ENCODE measurements at places on chromosomes 13 and 19.

- DNase-seq: peak; percentile 67
Measured at GRCh38 chr13:28239374-28239773, 101.0 kb downstream of the PAN3 start.

- DNase-seq: no peak
Measured at GRCh38 chr19:5155586-5156210, 184.9 kb downstream of the PTPRS start.

- no peak for DNase-seq
Measured at GRCh38 chr19:29781386-29782259, 30.2 kb upstream of the CCNE1 start.

GRCh38 chr19:1079566-1080111 is 12.7 kb downstream of the ARHGAP45 start:
- DNase-seq: no peak

DNA sequence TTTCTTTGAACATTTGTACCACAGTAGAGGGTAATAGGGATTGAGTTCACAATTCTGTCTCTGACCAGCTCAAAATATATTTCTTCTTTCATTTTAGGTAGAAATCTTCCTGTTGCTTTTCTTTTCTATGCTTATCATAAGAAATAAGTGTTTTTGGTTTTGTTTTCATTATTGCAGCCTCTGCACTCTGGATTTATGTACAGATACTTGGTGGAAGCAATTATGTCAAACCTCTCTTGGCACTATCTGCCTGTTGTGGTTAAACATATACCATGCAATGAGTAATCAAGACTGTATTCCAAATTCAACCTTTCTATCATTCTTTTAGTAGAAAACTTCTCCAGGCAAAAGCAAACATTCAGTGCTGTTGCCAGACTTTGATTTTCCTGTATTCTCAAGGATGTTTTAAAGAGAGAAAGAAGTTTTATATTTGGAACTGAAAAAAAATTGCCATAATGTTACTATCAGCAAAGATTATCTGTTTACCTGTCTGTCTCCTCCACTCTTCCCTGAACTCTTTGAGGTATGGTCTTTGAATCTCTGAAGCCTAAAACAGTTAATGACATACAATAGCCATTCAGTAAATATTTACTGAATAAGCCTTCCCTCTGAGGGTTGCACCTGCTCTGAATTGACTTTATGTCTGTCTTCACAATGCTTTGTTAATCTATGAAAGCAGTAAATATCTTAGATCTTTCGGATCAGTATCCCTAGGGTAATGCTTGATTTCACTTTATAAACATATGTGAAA is 612.5 kb upstream of the PRR20A start:
- DNase-seq: no peak

GRCh38 chr13:106295971-106296370 is 239.5 kb downstream of the EFNB2 start:
- DNase-seq: no peak

GRCh38 chr13:72754111-72754510 is 26.4 kb downstream of the BORA start:
- DNase-seq: no peak

- no peak for DNase-seq
Measured at GRCh38 chr19:8695501-8695900, 3.1 kb downstream of the ACTL9 start.

DNA sequence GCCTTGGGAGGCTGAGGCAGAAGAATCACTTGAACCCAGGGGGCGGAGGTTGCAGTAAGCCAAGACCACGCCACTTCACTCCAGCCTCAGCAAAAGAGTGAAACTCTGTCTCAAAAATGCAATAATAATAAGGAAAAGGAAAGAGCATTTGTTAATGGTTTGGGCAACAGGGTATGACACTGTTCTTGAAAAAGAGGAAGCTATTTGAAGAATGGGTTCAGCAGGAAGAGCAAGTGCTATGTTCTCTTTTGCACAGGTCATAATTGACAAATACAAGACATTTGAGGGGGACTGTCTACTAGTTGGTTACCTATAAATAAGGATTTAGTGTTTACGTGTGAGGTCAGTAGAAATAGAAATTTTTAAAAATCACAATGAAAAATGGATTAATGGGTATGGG is 218.3 kb downstream of the DCT start:
- no peak for DNase-seq

DNA sequence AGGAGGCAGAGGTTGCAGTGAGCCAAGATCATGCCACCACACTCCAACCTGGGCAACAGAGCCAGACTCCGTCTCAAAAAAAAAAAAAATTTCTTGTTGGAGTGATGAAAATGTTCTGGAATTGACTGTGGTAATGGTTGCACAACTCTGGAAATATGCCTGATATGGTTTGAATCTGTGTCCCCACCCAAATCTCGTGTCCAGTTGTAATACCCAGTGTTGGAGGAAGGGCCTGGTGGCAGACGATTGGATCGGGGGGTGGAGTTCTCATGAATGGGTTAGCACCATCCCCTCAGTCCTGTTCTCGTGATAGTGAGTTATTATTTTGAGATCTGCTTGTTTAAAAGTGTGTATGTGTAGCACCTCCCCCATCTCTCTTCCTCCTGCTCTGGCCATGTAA is 41.1 kb upstream of the MAP3K10 start:
- DNase-seq: peak; percentile 63

DNA sequence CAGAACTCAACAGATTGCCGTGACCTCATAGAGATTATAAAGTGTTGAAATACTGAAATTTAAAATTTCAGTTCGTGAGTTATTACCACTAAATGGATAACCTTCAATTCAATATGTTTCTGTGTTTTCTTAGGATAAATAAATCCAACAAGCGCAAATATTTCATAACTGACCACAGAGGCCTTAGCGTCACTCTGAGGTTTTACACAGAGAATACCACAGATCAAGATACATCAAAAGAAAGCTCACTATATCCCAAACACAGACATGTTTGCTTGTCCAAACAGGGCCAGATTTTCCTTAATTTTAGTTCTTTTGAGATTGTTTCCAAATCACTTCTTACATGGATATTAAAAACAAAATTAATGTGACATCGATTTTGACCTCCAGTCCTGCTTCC is 235.8 kb downstream of the EFNB2 start:
- DNase-seq: peak; percentile 86

GRCh38 chr13:20942938-20943559 is 40.5 kb upstream of the XPO4 start:
- no peak for DNase-seq

GRCh38 chr13:50419331-50419865 is 404.2 kb downstream of the KCNRG start:
- DNase-seq: no peak

DNA sequence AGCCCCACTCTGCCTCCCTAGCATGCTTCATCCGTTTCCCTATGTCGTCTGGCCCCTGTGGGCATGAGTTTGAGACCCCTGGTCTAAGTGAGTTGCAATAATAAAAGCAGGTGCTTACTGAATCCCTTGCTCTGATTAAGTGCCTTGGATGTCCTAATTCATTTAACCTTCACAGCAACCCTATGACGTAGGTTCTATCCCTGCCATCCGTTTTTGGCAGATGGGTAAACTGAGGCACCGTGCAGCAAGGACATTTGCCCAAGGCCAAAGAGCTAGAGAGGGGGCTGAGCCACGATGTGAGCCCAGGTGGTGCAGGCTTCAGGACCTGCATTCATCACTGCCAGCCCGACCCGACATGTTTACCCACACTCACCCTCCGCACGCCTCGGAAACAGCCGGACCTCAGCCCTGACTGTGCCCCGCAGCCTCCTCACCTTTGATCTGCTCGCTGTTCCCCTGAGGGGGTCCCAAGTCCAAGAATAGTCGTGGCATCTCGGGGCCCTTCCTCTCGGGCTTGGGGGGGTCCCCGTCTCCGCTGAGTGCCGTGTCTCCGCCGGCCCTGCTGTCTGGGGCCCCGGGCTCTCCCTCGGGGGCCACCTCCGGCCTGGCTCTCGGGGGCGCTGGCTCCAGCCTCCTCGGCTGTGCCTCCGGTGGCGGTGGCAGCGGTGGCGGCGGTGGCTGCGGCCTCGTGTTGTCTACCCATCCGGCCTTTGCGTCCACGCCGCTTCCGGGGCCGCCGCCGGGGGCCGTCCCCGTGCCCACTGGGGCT is 14.5 kb downstream of the LMTK3 start:
- DNase-seq: no peak

DNA sequence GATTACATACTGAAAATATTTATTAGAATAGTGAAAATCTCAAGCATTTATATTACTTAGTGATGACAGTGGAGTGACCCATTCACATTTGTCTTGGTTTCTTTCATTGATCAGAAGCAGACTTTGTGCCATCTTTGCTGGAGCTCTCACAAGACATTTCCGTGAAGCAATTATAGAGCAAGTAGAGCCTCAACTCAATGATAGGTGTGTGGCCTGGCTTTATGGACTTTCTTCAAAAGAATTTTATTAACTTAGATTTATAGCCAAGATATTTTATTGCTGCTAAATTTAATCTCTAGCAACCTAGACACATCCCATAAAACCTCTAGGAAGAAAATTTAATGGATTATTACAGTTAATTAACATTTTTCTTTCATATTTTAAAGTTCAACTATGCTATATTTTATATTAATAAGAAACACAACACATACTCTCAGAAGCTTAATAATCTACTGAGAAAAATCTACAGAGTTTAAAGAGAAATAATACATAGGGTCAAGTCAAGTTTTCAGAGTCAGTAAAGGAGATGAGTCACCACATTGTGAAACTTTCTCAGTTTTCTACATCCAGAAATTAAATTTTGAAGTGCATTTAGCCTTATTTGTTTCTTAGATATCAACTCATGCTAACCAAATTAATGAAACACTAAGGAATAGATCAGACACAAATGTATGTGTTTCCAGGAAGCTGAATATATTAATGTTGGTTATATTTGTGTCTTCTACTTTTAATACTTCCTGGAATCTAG is 160.5 kb downstream of the LACC1 start:
- peak; percentile 74 for DNase-seq

GRCh38 chr19:46904114-46905060 is 43.6 kb downstream of the ARHGAP35 start:
- peak; percentile 74 for DNase-seq

DNA sequence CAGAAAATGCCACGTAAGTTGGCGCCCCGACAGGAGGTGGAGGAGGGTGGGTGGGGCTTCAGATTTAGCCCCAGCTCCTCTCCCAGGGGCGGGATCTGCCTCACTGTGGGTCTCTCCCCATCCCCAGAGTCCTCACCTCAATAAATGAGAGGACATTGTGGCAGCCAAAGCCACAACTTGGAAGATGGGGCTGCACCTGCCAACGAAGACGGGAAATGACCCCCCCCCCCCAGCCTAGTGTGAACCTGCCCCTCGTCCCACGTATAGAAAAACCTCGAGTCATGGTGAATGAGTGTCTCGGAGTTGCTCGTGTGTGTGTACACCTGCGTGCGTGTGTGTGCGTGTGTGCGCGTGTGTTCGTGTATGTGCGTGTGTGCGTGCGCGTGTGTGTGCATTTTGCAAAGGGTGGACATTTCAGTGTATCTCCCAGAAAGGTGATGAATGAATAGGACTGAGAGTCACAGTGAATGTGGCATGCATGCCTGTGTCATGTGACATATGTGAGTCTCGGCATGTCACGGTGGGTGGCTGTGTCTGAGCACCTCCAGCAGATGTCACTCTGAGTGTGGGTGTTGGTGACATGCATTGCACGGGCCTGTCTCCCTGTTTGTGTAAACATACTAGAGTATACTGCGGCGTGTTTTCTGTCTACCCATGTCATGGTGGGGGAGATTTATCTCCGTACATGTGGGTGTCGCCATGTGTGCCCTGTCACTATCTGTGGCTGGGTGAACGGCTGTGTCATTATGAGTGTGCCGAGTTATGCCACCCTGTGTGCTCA is 1.5 kb upstream of the TRAPPC5 start:
- no peak for DNase-seq

GRCh38 chr13:23427881-23428528 is 5.5 kb downstream of the SACS start:
- DNase-seq: peak; percentile 36

- no peak for DNase-seq
Measured at GRCh38 chr19:38228005-38228377, 4.0 kb upstream of the DPF1 start.

DNA sequence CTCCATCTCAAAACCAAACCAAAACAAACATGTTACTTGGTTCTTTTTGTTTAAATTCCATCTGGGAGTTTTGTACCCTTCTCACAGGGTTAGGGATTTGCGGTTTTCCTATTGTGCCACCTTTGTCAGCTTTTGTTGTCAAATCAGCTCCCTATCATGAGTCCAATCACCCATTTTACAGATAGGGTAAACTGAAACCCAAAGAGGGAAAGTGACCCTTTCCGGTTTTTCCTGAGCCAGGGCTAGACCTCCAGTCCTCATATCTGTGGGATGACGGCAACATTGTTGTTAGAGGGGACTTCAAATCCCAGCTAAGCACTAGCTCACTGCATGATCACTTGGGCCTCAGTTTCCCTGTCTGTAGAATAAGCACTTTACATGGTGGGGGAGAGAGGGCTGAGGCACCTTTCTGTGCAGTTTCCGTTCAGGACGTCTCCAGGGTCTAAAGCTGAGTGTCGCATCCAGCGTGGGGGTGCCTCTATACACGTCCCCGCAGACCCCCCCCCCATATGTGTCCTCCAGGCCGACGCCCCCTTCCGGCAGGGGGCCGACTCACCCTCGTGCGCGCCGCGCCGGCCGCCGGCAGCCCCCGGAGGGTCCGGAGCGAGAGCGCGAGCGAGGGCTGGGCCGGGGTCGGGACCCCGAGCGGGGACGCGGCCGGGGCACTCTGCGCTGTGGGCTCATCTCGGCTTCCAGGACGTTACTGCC is 3.9 kb downstream of the CCDC194 start:
- no peak for DNase-seq

DNA sequence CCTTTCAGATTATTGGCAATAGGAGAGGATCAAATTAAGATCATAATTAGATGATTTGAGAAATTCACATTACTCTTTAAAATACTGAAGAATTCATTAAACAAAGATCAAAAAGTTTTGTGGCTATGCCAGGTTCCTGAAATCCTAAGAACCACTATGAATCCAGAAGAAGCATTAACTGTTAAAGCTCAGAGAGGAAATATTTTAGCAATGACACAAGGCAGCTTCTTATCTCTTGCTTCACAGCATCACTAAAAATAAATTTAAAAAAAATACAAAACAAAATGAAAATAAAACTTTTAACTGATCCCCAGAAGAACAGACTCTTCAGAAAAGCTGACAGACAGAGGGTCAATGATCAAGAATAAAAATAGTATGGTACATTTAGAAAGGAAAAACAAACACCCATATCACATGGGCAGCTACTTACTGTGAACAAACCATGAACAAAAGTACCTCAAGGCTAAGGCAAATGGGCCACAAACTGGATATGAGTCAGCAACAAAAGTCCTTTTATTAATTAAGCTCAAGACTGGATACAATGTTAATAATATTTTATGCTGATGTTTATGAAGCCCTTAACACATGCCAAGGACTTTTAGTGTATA is 19.6 kb downstream of the RNF6 start:
- DNase-seq: peak; percentile 63

DNA sequence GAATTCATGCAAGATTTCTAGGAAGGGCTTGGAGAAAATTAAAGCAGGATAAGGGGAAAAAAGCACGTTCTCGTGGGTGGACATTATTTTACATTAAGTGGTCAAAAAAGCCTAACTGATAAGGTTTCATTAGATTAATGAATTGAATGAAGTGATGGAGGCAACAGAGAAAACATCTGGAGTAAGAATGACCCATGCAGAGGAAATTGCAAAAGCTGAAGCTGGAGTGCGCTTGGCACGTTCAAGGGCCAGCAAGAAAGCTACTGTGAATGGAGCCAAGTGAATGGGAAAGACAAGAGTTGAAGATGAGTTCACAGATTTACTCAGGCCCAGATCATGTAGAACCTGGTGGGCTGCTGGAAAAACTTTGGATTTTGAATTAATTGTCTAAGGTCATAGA is 777.9 kb downstream of the DACH1 start:
- DNase-seq: no peak

All from iris pigment epithelial cell (primary cell).